HCT116 (cell line): ENCODE measurements at places on chromosomes 13 and 19.
A peak's percentile ranks its signal among the peaks of the same experiment; 100 is the strongest.

DNA sequence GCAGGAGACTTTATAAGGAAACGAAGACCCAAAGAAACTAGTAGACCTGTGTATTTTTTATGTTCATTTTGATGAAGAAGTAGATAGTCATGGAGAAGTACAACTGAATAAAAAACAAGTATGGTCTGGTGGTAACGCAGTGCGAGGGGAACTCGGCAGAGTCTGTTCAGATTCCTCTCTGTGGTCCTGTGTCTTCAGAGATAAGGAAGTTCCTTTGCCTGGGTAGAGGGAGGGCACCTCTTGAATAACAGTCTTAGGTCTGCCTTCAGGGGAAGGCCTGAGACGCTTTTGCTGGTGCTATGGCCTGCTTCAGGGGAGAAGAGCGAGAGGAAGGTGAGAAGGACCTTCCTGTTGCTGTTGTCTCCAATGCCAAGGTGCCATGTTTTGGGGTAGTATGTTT is 25.9 kb upstream of the SLC46A3 start:
- no peak for DNase-seq

- DNase-seq: no peak
These were observed 57.4 kb downstream of the KCNRG start for GRCh38 chr13:50072676-50073075.

- DNase-seq: peak; percentile 15
These were observed 7.9 kb downstream of the INTS6 start for GRCh38 chr13:51444922-51445321.

DNA sequence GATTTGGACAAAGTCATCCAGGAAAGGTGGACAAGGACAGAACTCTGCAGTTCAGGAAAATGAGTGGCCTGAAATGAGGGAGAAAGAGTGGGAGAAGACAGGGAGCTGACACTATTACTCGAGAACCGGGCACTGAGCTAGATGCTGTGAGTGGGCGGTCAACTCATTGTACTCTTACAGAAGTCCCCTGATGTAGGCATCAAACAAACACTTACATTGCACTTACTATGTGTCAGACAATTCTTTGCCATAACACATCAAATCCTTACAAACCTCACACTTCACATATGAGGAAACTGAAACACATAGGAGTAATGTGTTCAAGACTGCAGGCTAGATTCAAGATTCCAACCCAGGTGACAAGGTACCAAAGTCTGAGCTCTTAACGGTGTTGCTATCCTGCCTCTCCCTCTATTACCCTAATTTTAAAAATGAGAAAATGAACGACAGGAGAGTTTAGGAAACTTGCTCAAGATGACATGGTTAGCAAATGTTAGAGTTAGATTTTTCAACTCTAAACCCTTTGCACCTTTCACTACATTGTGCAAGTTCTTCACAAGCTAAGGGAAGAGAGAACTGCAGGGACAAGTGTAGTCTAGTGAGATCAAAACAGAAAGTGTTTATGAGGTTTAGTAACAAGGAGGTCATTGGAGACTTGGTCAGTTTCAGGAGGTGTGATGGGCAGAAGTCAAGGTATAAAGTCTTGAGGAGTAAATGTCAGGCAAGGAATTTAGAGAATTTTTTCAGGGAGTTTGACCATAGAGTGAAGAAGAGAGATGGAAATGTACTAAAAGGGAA is 4.9 kb upstream of the MEDAG start:
- no peak for DNase-seq

DNA sequence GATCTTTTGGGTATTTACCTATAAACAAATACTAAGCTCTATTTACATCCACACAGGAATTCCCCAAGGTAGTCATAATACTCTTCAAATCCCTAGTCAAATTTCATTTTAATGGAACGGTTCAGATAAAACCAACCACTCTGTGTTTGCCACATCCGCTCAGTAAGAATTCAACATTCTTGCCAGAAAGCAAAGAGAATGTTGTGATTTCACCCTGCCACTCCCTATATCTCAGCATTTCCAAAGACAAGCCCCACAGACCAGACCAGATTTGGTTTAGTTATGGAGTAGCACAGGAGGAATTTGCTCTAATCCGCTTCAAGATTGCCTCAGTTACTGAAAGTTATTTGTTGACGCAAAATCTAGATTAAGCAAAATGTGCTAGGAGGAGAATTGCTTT is 105.6 kb upstream of the SERP2 start:
- DNase-seq: no peak

DNA sequence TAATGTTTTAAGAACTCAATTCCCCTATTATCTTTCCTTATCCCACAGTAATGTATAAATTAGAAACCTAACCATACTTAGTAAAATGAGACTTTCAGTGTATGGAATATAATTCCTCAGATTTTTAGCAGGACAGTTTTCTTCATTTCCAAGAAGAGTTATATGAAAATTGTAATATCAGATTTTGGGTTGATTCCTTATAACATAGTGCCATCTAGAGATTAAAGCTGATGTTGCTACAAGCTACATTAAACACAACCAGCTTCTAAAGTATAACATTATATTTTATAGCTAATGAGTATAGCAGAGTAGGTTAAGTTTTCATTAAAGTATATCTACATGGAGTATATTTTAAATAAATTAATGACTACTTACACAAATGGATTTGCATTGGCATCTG is 99.7 kb upstream of the MIR17HG start:
- DNase-seq: no peak

DNA sequence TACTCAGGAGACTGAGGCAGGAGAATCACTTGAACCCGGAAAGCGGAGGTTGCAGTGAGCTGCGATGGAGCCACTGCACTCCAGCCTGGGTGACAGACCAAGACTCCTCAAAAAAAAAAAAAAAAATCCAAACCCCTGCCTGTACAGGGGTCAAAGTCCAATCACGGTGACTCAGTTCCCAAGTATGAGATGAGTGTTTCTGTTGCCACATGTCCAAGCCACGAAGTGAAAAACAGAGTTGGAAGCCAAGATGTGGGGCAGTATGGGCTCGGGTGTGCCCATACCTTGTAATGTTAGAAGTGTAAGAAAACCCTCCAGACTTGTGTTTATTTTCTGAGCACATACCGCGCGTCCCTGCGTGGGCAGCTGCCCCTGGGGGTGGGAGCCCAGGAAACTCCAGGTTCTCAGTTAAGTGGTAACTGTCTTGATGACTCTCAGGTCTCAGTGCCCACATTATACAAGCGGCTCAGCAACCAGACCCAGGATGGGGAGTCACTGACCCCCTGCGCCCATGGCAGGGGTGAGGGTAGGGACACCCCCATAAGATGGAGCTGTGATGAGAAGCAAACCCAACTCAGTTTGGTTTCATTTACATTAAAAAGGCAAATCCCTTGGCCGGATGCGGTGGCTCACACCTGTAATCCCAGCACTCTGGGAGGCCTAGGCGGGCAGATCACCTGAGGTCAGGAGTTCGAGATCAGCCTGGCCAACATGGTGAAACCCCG is 1.2 kb upstream of the GPX4 start:
- DNase-seq: peak; percentile 95
